ENCODE measurements at places on chromosomes 3 and 15. TPM values are rescaled to one million over a fixed set of nuclear protein-coding genes. Genes with fewer than 3 reads are reported as not detected.

CPN2 gene
- 0.14 TPM for polyA plus RNA-seq

DNA sequence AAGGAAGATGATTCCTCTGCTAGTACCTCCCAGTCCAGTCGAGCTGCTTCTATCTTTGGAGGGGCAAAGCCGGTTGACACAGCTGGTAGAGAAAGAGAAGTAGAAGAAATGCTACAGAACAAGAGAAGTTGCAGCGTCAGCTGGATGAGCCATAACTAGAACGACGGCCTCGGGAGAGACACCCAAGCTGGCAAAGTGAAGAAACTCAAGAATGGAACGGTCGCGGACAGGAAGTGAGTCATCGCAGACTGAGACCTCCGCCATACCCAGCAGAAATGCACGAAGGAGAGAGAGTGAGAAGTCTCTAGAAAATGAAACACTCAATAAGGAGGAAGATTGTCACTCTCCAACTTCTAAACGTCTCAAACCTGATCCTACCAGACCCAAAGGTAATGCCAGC, 19.0 kb upstream of the PARP14 start:
- no peak for DNase-seq

- no peak for DNase-seq
Measured at GRCh38 chr3:143478115-143478693, 358.6 kb downstream of the CHST2 start.

- DNase-seq: no peak
Measured at GRCh38 chr15:81532001-81532400, 158.0 kb upstream of the TMC3 start.
